ENCODE measurements at places on chromosomes 7 and 10.

DNA sequence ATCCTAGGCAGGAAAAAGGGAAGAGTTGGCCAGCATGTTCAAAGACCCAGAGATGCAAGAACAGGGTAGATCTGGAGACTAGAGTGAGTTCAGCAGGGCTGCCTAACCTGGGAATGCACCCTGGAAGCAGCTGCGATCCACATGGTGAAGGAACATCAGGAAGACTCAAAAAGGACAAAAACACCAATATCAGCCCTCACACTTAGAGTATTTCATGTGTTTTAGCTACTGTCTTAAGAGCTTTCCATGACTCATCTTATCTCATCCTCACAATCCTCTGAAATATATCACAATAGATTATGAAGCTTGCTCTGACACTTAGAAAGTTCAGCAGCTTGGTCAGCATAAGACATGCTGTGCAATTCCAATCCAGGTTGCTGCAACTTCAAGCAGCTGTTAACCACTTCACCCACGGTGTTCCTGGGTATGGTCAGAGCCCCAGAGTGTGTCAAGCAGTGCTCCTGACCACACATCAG lies 380.9 kb downstream of the PARD3 start:
- no peak for DNase-seq

DNA sequence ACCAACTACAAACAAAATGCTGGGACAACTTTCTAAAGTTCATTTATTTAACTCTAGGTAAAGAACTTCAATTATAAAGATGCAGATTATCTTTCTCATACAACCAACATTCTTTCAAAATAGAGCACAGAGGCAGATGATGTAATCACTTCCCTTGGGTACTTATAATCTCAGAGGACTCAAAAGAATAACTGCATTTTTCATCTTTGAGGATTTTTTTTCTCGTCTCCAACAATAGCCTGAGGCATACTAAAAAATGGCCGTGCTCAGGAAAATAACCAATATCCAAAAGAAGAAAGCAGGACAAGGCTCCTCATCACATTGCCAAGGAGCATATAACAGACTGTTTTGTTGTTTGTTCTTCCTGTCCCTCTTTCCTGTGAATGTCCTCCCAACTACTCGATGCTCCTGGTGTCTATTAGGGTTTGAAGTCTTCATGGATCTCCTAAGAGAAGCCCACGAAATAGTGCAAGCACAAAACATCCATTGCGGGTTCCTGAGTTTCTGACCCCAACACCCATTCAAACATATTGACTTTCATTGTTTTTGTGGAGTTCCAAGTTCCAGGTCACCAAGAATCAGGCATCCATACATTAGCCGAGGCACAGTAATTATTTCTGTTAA lies 182.9 kb downstream of the SORCS1 start:
- DNase-seq = no peak

DNA sequence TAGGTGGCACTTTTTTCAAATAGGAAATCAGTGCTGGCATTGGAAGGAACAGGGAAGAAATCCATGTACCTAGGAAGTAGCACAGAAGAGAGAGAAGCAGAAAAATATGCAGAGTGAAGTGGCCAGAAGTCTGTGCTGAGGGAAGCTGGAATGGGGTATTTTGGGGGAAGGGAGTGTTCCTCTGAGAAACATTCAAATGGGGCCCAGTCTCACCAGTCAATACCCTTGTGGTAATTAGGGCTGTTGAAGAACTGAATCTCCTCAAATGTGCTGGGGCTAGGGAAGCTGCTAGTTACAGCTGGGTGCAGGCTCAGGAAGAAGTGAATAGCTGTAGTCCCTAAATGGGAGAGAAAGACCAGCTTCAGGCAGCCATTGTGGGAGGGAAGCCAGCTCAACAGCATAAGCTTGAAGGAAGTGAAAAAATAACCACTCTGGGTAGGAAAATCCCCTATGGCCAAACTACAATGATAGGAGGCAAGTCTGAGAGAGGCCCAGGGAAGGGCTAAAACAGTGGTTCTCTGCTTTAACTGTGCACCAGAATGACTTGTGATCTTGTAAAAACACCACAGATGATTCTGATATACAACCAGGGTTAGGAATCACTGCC lies 7.6 kb downstream of the NDST2 start:
- DNase-seq = no peak

- DNase-seq = no peak
These were observed 22.2 kb upstream of the MCM10 start for GRCh38 chr10:13139150-13139549.

DNA sequence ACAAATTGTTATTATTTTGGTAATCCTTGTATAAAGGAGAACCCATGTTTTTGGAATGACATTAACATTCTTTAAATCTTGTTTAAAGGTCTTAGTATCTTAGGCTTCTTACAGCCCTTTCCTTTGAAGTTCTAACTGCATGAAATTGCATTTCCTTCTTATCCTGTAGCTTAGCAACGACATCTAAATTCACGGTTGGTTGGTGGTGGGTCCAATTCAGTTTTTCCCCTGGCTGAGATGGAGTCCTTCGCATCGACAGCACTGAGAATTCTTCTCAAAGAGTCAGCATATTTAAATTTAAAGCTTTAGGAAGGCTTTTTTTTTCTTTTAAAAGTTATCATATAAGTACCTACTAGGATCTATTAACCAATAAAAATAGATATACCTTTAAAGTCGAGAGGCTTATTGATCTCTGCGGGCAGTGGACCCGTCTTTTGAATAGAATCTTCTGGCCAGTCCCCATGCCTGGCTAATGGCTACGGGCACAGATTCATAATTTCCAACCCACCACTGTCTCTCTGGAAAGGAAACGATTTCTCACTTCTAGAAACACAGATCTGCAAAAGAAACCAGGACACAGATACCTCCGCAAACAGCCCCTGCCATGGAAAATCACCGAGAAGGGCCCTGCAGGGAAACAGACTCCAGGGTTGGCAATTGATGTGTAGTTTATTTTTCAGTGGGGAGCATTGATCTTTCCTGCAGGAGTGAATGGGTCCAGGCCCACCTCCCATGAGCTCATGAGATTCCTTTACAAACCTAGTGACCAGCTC lies 63.4 kb downstream of the RAMP3 start:
- DNase-seq = no peak

DNA sequence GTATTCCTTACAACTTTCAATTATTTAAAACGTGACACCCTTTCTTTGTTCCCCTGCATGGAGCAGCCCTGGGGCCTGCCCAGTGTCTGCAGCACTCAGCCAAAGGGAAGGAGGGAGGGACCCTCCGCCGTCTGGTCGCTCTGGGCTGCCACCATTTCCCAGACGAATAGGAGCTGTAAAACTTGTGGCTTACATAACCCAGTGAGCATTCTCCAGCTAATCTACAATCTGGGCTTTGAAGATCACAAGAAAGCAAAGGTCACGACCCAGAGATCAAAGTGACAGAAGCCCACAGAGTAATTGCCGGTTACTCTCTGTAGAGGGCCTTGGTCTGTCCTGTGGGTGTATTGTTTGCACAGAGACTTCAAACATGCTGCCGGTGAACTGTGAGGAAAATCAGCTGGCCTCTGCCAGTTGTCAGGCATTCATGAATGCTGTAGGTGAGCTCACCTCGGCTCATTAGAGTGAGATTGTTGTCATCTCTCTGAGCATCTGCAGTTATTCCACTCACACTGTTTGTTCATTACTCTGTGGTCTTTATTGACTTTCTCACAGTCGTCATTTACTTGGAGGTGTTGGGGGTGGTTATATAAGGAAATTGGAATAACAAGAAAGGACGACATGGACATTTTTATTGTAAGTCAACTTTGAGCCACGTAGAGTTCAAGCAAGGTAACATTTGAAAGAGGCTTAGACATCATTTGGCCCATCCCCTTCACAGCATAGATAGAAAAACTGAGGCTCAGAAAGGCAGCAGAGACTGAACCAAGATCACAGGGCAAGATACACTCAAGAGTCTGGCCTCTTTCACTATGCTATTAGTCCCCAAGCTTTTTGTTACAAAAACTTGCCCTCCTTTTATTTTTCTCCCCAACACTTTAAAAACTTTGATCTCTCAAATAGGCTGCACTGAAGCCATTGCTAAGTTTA lies 619.8 kb downstream of the LRMDA start:
- DNase-seq = no peak

DNA sequence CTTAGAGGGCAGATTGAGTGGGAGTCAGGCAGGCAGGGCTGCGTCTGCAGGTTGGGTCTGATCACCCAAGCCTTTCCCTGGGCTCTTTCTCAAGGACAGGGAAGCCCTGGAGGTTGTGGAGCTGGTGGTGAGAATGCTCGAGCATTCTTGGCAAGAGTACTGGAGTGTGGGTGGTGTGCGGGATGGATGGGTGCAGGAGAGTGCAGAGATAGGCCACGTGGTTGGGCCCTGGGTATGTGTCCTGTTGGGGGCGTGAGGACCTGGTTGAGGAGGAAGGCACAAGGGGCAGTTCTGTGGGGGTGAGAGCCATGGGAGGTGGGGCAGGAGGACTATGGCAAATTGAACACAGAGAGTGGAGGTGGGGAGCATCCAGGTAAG lies 135.9 kb downstream of the PTPN20 start:
- DNase-seq = no peak

DNA sequence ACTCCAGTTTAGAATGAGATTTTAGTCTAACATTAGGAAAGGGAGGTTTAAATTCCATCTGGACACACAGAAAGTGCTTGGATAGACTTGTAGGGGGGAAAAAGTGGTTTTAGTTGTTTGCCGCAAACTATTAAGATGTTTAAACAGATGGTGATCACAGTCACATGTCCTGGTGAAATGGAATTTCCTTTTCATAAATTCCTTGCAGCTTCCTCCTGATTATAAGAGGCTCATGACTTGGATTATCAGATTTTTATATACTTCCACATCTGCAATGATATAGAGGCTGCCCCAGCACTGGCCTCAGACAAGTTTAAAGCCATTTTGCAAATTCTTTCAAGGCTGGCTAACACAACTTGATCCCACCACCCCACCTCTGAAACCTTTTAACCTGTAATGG lies 106.4 kb upstream of the ARMC3 start:
- no peak for DNase-seq

Measured in NCI-H1417 treated with DMSO at 0.1 percent for 48 hours (cell line).